CD4-positive, alpha-beta T cell treated with Interleukin-4 for 1 hour (primary cell): ENCODE measurements at places on chromosomes 12 and 14.

DNA sequence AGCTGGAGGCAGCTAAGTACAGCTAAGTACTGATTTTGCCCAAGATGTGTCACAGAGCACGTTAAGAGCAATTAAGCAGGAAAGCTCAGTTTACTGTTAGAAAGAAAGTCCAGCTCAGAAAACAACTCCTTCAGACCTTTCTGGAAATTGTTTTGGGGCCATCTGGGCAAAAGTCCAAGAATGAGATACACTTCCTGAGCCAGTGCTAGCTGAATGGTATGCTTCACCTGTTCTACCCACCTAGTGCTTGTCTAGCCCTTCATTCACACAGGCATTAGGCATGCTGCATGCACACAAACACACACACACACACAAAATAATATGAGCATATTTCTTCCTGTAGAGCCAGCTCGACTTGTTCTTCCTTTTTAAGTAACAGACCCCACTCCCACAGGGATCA, 6.6 kb upstream of the IKZF4 start:
- no peak for DNase-seq

DNA sequence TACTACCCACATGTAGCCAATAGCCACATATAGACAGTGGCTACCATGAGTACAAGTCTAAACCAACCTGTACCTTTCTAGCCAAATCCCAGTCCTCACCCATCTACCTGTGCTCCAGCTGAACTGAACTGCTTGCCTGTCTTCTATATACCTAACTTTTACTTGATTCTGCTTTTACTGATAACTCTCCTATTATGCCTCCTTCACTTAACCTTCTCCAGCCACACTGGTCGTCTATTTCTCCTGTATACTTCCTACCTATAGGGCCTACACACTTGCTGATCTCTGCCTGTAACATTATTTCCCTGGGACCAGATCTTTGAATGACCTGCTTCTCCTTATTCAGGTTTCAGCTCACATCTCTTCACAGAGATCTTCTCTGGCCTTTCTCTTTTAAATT, 26.0 kb upstream of the MSRB3 start:
- DNase-seq, result no peak

- no peak for DNase-seq
Measured at GRCh38 chr12:71164166-71164565, 6.4 kb upstream of the TSPAN8 start.

DNA sequence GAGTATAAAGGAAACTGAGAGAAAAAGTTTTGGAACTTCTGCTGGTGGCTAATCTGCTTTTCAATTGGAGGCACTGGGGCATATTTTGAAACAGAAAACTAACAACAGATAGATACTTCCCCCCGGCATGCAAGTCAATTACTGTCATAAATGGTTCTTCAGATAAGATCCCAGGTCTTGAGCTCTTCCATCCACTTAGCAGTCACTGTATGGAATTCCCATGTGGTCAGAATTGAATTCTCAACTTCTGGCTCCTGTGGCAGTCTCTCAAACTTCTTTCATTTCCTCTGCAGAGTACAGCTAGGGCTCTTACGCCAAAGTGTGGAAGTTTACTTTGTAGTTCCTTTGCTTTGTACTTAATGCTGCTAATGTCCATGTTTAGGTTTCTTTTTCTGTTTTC, 452.2 kb downstream of the IPO8 start:
- no peak for DNase-seq

- DNase-seq, result no peak
Measured at GRCh38 chr12:2318286-2318685, 265.5 kb downstream of the CACNA1C start.

DNA sequence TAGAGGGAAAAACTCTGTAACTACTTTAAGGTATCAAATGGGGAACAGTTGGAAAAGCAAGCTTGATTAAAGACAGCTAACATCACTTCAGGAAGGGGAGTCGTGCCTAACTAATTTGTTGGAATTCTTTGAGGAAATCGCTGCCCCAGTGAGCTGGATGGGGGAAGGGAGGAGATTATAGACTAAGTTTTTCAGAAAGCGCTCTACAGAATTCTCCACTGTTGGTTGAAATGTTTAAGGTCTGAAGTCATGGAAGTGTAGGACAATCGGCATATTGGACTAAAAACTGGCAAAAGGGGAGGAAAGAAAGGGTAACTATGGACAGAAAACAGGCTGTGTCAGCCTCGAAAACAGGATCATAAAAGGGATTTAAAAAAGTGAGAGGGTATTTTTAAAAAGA, 229.9 kb upstream of the HMGA2 start:
- no peak for DNase-seq
